CD4-positive, alpha-beta T cell treated with Interferon alpha-2 for 1 hour (primary cell): ENCODE measurements at places on chromosomes 2 and 18.

DNA sequence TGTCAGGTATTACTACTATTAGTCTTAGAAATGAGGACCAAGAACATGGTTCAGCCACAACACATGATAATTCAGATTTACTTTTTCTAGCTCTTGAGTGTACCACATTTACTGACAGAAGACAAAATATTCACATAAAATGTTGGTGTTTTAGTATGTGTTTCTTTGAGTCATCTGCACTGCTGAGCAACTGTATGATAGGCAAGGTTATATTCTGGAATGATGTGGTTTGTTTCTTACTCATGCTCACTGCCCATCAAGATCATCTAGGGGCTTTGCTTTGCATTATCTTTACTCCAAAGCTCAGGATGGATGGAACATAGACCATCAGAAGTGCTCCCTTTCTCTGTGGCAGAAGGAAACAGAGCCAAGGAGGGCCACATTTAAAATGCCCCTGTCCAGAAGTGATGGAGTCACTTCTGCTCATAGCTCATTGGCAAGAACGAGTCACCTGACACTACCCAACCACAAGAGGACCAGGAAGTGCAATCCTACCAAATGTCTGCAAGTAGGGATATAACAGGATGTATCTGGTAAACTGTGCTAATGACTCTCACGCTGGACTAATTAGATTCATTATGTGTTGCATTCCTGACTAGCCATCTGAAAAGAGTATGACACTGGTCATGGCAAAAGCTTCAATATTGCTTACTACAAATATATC lies 81.5 kb downstream of the DIS3L2 start:
- no peak for DNase-seq

- no peak for DNase-seq
Measured at GRCh38 chr2:113888641-113889470, 1.0 kb upstream of the ACTR3 start.

DNA sequence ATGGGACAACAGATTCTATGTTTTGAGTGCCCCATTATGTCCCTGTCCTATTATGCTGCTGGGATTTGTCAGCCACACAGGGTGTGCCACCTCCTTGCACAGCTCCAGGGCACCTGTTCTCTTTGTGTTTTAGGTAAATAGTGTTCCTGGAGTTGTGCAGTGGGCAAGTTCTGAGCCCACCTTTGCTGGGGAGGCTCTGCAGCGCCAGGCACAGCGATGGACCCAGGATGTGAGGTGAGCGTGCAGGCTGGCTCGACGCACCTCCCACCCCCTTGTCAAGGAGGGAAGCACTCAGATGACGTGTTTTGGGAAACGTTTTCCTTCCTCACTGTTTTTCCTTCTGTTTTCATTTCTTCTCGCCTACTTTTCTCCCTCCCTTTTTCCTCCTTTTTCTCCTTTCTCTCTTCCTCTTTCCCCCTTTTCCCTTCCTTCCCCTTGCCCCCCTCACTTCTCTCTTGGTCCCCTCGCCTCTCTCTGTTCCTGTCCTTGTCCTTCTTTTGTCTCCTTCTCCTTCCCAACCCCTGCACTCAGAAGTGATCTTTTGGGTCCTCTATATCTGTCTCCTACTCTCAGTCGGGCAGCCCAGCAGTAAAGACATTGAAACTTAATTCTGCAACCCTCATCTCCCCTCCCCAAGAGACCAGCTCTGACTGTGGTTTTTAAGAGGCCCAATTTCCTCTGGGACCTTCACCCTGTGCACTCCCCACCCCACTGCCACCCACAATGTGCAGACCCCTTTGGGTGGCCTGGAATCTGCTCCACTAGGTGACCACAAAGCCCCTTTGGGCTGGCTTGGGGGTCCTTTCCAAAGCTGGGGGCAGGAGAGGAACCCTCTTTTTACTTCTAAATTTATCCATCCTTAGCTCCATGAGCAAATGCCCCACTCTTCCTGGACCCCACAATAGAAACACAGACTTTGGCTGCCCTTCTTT lies 104.0 kb downstream of the MCFD2 start:
- no peak for DNase-seq

- no peak for DNase-seq
Measured at GRCh38 chr2:118936936-118937335, 5.1 kb upstream of the MARCO start.

- no peak for DNase-seq
Measured at GRCh38 chr2:33222309-33222708, 254.1 kb upstream of the RASGRP3 start.

DNA sequence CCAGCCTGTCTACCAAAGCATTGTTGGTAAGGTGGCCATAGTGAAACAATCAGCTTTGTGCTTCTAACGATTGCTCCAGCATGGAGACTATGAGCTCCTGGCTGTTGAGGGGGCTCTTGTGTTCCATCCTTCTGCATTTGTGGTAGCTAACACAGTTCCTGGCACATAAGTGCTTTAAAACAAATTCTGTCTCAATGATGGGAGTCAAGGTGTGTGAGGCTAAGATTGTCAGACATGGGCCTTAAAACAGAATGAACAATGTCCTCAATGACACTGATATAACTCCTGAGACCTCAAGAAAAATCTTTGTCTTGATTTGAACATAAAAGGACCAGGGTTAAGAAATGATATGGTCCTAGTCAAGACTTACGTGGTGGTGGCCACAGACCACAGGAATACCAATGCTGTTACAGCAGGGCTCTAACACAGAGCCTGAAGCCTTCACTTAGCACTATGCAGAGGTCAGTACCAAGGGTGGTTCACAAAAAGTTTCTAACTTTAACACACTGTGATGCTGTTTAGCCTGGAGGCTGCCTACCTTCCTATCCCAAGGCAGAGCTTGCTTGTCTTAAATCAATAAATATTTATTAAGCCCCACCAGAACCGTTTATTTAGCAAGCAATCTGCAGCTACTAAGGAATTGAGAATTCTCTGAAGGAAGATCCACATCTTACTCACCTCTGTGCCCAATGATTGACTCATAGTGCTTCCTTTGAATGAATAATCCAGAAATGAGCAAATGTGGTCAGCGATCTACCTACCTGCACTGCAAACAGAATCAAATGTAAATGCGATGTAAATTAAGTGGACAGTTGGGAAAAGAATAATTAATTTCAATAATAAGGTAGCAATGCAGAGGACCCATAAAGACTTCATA lies 35.1 kb downstream of the EVA1A start:
- DNase-seq: no peak

- DNase-seq: peak; percentile 91
Measured at GRCh38 chr2:26184555-26185303, 11.8 kb downstream of the GAREM2 start.

- DNase-seq: no peak
Measured at GRCh38 chr2:206241736-206242135, 32.7 kb upstream of the ZDBF2 start.

GRCh38 chr2:22944143-22944542 lies 440.8 kb upstream of the KLHL29 start:
- DNase-seq: no peak

DNA sequence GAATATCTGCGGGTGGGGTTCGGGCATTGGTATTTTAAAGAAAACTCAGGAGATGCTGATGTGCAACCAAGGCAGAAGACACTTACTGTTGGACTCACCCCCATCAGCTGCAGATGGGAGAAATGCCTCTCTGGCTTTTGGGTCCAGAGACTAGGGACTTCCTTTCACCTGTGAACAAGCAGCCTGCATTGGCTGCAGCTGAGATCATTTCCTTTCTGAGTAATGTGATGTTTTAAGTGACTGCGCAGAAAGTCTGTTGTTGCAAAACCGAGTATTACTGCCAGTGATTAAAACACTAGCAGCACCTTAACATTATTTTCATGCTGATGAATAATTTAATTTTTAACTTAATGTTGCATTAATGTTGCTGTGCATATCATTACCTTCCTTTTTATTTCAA lies 143.0 kb downstream of the TSN start:
- DNase-seq: no peak

DNA sequence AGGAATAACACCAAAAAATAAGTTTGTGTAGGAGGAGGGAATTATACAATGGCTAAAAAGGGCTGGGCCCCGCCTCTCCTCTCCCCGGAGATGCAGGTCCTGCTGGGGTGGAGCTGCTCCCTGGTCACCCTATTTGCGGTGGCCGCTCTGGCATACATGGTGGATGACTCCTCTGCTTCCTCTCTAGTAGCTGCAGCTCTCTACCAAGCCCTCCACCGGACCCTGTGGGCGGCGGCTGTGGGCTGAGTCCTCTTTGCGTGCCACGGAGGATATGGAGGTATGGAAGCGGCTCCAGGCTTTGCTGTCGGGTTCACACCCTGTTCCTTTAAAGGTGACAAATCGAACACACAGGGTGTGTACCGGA lies 77.1 kb upstream of the SEC11C start:
- DNase-seq: no peak

GRCh38 chr2:241852116-241852980 lies 6.3 kb downstream of the PDCD1 start:
- DNase-seq: no peak

- peak; percentile 21 for DNase-seq
Measured at GRCh38 chr2:246489-247144, 17.2 kb downstream of the SH3YL1 start.

DNA sequence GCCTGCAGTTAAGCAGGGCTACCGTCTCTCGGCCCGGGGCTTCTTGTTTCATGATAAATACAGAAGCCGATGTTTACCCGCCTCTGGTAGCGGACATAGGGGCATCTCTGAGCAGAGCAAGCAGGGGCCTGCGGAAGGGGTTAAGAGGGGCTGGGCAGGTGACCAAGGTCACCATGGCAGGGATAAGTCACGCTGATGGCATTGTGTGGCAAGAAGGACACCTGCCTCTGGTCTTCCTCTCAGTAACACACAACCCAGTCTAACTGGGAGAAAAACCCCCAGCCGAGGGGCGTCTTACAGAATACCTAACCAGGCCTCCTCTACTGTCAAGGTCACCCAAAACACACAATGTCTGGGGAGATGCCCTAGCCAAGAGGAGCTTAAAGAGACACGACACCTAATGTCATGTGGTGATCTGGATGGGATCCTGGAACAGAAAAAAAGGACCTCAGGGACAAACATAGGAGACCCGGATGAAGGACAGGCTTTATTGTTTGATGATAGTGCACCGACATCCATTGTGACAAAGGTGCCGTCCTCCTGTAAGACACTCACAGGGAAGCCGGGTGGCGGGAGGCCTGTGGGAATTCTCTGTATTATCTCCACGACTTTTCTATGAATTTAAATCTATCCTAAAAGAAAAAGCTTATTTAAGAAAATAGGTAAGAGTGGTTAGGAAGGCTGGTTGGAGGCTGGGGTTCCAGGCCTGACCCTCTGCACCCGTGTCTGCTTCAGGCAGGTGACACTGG lies 24.8 kb downstream of the SH3BP4 start:
- DNase-seq: no peak

GRCh38 chr2:151228847-151229512 lies 32.7 kb downstream of the RBM43 start:
- DNase-seq: no peak

GRCh38 chr2:36655453-36655852 lies 41.1 kb upstream of the VIT start:
- no peak for DNase-seq

GRCh38 chr2:123961576-123961975 lies 63.5 kb upstream of the CNTNAP5 start:
- DNase-seq: no peak

DNA sequence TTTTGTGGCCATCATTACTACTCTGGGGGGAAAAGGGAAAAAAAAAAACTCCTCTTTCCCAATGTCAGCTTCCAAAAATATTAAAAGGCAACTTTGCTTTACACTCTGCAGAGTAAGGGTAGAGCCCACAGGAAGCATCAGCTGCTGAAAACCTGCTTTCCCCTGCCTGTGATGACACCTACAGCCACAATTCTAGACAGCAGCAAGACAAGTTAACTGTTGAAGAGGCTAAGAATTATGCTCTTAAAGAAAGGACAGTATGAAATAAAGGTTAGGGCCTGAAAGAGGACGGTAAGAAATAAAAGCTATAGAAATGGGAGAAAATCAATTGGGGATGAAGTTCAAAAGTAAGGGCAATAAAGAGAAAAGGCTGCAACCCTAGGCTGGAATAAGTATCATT lies 3.0 kb downstream of the PDE11A start:
- DNase-seq: no peak

DNA sequence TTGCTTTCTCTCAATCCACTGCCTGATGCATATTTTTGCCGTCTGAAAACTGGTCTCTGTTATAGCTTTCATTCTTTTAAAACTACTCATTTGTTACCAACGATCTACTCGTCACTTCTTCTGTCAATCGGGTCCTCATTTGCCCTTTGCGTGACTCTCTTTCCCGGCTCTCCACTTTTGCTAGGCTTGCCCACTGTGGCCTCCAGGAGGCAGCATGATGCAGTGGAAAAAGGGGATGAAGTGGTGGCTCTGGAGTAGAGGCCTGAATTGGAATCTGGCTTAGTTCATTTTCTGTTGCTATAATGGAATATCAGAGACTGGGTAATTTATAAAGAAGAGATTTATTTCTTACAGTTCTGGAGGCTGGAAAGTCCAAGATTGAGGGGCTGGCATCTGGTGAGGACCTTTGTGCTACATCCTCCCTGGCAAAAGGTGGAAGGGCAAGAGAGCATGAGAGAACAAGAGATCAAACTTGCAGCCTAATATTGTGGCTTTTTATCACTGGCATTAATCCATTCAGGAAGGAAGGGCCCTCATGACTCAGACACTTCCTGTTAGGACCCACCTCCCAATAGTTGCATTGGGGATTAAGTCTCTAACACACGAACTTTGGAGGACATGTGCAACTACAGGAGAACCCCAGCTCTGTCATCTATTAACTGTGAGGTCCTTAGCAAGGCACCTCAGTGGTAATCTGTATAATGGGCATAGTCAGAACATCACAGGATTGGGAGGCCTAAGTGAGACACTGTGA lies 15.4 kb downstream of the GDF7 start:
- DNase-seq: no peak

DNA sequence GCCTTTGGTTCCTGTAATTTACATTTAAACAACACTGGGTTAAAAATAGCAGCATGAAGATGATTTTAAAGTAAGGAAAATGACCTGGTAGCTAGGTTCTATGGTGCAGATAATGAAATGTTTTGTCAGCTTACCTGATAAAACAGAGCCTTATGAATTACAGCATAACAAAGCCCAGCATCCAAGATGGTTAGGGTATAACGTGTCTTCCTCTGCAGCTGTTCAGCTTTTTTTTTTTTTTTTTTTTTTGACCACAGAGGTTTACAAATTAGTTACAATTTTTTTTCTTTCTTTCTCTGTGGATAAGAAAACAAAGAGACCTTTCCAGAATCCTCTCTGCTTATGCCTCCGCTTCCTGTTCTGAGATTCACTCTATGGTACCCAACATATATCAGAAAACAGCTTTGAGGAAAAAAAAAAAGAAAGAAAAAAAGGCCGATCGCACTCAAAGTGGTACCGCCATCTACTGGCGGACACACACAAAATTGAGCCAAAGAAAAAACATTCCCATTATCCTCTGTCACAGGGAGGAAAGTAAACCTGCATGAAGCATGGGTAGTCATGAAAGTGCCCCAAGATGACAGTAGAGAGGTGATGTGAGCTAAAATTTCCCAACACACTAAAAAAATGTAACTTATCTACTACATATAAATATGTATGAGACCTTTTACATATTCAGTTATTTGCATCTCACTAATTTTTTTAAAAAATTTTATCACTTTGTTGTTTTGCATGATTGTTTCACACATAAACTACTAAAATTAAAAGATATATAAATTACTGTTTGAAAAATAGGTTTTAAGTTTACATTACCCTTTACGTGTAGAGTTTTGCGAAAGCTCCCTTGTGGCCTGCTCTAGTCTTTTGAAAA lies at the start of gene SCN3A:
TSS of gene SCN3A (minus strand) at position 362 of the 871 bp plus-strand sequence. CDS start 27,656 bp downstream, outside the sequence.
- no peak for DNase-seq

GRCh38 chr2:68926796-68927195 lies 25.9 kb downstream of the GKN2 start:
- DNase-seq: no peak
